ENCODE measurements at places on chromosomes 2 and 18.

DNA sequence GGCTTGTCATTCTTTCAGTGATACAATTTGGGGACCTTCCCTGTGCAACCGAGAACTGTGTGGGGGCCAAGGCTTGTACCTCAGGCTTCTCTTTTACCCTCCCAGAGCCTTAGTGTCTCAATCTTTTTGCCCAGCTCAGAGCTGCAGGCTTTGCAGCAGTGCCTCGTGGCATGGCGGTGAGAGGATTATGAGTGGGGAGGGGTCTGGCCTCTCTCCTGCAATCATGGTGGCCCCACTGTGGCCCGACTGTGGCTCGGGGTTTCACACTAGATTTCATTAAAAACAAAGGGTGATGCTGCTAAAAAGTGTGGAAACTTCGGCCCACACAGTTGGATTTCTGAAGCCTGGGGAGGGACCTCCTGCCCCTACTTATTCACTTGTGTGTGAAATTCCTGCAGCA is 75.5 kb downstream of the CAPN13 start:
- DNase-seq = no peak

- no peak for DNase-seq
Observed at GRCh38 chr2:162401871-162402270, 57.9 kb downstream of the GCA start.

DNA sequence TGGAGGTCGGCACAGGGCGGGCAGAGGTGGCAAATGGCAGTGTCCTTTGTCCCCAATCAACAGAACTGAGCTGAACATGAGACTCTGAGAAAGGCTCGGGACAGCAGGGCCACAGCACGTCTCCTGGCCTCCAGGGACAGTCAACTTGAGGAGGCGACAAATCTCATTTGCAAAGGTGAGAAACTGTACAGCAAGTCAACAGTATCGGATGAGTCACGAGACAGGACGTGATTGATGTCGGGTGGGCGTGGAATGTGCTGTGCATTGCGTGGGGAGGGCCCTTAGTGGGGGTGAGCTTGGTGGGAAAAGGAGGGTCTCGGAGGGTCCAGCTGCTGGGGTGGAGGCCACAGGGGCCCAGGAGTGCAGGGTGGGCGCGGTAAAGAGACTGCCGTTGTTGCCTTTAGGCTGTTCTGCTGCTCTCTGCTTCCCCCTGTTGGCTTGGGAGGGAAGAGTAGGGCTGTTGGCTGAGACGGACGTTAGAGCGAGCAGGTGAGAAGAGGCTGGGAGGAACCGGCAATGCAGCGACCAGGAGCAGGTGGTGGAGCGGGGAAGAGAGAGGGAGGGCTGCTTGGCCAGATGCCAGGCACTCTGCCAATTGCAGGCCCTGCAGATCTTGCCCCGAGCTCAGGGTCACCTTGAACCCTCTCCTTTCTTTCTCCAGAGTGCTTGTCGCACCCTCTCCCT is 164.3 kb downstream of the BCL2 start:
- peak; percentile 90 for DNase-seq

DNA sequence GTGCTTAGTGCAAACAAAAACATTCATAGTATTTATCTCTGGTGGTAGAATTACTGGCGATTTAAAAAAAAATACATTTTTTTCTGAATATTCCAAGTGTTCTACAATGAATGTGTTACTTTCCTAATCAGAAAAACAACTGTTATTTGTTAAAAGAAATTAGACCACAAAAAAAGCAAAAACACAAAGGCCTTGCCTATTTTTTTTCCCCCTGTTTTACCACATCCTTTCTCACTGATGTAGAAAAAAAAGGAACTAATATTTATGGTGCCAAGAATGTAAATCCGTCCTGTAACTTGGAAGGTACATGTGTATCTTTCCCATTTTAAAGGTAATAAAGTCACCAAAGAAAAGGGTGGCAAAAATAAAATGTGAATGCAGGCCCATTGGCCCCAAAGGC is 28.4 kb upstream of the MGAT4A start:
- no peak for DNase-seq

DNA sequence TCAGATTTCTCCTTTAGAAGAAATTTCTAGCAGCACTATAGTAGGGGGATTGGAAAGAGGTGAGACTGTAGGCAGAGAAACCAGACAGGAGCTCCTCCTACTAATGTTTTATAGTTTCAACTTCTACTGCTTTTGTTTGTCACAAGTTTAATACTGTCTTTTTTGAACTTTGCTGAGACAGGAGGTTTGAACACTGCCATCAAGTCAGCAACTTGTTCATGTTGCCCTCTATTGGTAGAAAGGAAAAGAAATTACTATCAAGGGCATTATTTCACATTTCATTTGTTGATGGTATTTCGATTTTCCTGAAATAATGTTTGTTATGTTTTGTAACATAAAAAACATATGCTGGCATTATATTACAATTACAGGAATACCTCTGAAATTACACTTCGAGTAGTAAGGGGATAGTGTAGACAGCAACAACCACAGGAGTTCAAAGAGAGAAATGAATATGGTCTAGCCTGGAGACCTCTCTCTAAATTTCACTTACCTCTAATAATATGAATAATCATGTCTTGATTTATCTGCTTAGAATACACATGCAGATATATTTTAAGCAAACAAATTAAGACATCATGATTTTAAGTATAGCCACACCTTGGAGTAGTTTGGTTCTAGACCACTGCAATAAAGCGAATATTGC is 12.4 kb upstream of the CCDC88A start:
- DNase-seq = no peak

- DNase-seq = no peak
Observed at GRCh38 chr2:194907569-194907968, 749.5 kb upstream of the SLC39A10 start.

- DNase-seq = no peak
Observed at GRCh38 chr2:235382179-235382578, 111.7 kb upstream of the AGAP1 start.

DNA sequence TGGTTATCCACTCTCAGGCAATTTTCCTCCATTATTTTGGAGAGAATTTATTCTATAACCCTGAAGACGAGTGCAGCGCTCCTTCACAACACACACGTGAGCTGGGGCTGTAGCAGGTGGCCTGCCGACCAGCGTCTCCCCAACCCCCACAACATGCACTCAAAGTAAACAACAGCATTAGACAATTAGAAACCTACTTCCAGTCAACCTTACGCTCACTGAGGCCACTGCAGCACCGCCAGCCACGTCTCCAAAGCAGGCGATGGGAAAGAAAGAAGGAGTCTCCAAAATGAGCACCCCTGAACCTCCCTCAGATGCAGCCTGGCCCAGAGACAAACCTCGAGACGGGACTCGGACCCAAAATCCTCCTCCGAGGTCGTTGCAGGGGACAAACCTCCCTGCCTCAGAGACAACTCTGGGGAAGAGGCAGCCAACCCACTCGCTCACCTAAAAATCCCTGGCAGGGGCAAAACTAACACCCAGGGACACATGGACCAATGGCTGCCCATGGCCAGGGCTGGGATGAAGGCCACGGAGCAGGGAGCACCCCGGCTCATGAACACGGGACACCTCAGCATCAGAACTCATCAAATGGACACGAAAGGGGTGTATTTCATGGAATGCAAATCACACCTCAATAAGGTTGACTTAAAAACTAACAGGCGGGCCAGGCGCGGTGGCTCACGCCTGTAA is 2.6 kb downstream of the SLC66A2 start:
- no peak for DNase-seq

- DNase-seq = peak; percentile 11
Observed at GRCh38 chr2:203673933-203674332, 32.5 kb upstream of the CD28 start.

GRCh38 chr2:170911314-170911889 is 17.7 kb upstream of the GORASP2 start:
- no peak for DNase-seq

DNA sequence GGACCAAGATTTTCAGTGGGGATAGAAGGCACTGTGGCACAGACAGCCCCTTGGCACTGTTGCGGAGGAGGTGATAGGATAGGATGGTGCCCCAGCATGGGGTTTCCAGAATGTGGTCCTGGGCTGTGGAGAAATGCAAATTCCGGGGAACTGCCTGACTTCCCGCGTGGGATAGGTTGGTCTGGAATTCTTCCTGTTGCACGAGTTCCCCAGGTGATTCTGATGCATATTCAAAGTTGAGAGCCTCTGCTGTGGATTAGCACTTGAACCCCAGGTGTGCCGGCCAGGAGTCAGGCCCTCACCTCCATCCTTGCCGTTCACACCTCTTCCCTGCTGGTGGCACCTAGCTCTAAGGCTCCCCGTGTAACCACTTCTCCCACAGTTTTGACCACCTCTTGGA is 15.5 kb downstream of the NCK2 start:
- DNase-seq = no peak
